Stimulated activated CD8-positive, alpha-beta memory T cell treated with anti-CD3 and anti-CD28 coated beads, Interleukin-4, amount 100 ng/mL, for 24 hours (primary cell): ENCODE measurements at places on chromosomes 3 and 15.

GRCh38 chr3:127736801-127737539, 64.2 kb downstream of the ABTB1 start:
- DNase-seq = no peak

- DNase-seq = no peak
These were observed 136.5 kb downstream of the MAP2K5 start for GRCh38 chr15:67678993-67679392.

- DNase-seq = no peak
These were observed 4.3 kb upstream of the COLQ start for GRCh38 chr3:15525790-15526189.

DNA sequence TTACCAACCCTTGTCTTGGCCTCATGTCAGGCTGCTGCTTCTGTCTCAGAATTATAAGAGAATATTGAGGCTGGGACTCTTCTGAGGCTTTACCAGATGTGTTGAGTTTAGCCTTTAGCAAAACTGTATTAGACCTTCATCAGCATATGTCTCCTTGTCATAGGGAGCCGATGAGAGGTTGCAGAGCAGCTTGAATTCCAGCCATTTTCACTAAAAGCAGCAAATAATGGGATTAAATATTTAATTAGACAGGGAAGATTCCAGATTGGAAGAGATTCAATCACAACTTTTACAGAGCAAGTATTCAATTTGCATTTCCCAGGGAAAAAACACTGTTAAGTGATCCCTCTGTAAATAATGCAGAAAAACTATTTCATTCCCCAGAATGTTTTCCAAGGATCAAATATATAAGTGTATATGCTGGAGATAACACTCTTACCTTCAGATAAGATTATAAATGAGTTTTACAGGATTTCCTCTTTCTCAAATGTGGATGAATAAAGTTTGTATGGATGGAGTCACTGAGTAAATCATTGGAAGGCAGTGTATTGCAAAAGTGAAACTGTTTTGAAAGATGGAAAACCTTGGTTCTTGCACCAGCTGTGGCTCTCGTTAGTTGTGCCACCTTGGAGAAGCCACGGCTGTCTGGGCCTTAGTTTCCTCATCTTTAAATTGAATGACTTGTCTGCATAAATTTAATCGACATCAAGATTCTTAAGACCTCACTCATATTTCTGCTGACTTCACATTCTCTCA, 466.4 kb upstream of the SGO1 start:
- no peak for DNase-seq

DNA sequence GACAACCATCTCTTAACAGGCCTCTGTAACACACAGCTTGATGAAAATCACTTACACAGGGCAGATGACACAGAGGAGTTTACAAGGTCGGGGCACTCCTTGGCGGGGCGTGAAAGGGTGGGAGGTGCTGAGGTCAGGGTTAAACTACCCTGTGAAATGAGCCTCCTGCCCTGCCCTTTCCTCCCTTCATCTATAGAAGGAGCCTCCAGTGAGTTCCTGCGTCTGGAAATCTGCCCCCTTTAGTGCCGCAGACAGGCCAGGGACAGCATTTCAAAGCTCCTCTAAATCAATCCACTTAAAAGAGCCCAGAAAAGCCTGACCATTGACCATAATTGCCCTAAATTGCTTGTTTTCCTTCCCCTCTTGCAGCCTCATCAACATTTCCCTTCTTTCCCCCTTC, 1.9 kb downstream of the ROBO1 start:
- no peak for DNase-seq

- DNase-seq = no peak
These were observed 61.8 kb downstream of the CACNA2D2 start for GRCh38 chr3:50441424-50442217.

- DNase-seq = no peak
These were observed 12.4 kb downstream of the LINGO1 start for GRCh38 chr15:77620297-77620696.

- DNase-seq = no peak
These were observed 8.2 kb downstream of the ANKRD34C start for GRCh38 chr15:79290642-79291275.

DNA sequence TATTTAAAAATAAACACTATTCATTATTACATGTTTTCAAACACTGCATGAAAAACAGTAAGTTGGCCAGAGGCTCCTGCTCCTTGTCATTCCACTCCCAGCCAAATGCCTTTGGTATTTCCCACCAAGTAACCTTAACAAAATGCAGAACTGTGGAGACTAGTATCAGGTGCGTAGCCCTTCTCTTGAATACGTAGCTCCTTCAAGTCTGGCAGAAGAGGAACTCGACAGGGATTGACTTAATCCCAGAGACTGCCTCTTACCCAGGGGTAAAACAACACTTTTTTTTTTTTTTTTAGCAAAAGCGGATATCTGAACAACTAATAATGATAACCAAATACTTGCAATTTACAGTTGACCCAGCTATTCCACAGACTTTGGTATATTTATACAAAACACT, 738 bp downstream of the COMMD2 start:
- DNase-seq = no peak

GRCh38 chr3:138873471-138874278, 38.9 kb upstream of the PIK3CB start:
- DNase-seq = no peak

GRCh38 chr15:64902863-64903262, 8.8 kb upstream of the ANKDD1A start:
- DNase-seq = no peak

- DNase-seq = no peak
These were observed 15.9 kb downstream of the CHL1 start for GRCh38 chr3:212432-212831.

- no peak for DNase-seq
These were observed 4.1 kb upstream of the CHST14 start for GRCh38 chr15:40466426-40467260.

DNA sequence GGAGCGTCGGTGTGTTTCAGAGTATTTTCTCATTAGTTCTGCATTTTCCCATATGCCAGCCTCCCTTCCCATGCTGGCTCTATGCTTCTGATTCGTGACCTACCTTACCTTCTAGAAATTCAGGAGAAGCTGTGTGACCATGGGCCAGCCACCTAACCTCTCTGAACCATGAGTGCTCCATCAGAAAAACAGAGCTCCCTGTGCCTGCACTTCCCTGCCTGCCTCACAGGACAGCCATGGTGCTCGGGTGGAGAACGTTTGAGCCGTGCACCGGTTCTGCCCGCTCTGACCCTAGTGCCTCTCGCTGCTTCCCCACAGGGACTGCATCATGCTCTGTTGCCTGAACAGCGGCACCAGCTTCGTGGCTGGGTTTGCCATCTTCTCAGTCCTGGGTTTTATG, 74.5 kb upstream of the SLC6A1 start:
- DNase-seq = no peak

DNA sequence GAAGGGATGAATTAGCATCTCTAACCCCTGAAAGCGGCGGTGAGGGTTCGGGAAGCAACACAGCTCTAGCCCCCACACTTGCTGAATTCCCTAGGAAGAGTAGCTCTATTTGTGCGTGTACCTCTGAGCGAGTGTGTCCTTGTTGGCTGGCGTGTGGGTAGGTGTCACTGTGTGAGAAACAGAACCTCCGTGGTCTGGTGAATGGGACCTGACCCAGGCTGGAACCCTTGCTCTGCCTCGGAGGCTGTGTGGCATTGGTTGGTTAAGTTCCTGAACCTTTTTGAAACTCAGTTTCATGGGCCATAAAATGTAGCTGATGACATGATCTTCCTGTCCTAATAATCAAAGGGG, 414 bp upstream of the TMEM115 start:
- DNase-seq = no peak

DNA sequence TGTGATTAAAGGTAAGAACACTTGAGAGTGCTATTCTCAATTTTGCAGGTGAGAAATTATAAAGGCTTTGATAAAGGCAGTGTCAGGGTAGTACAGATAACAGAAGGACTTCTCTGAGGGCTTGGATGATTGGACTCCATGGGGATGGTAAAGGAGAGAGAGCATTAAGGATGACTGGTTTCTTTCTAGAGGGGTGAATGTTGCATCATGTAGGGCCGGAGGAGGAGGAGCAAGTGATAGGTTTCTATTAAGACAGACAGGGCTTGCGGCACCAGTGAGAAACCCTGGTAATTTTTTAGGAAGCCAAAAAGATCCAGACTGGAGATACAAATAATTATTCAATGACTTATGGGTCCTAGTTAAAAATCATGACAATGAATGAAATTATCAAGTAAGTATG, 230.7 kb upstream of the MME start:
- DNase-seq = no peak
